ENCODE measurements at places on chromosomes 4 and X. TPM values are rescaled to one million over a fixed set of nuclear protein-coding genes. Genes with fewer than 3 reads are reported as not detected.

The ADH7 gene
- not detected for total RNA-seq

The SHISA3 gene
- total RNA-seq = 0.80 TPM

The NDST3 gene
- not detected for total RNA-seq

The SPOCK3 gene
- not detected for total RNA-seq

Measured in activated T-helper 2 cell treated with anti-CD3 and anti-CD28 coated beads, Interferon-gamma antibody, Interleukin-2, Interleukin-4, amounts not matched to agents 10 μg/mL and 5 μg/mL and 100 μg/mL, durations not matched to agents 14 hours and 24 hours and 36 hours (primary cell).